ENCODE measurements at places on chromosomes 1 and 21.

GRCh38 chr1:232416026-232416568 is 213.8 kb downstream of the SIPA1L2 start:
- H3K36me3 ChIP-seq = no peaks in the 10 kb centered on the region
- H3K4me3 ChIP-seq = no peak overlapping the region
- DNase-seq = no peak
- H3K27ac ChIP-seq = no peak overlapping the region
- no peaks in the 10 kb centered on the region for H3K4me1 ChIP-seq

GRCh38 chr1:182128502-182128901 is 67.0 kb upstream of the ZNF648 start:
- no peaks in the 10 kb centered on the region for H3K36me3 ChIP-seq
- H3K4me1 ChIP-seq = no peaks in the 10 kb centered on the region
- peaks cover 22% of the 10 kb centered on the region for H3K27me3 ChIP-seq
- no peak overlapping the region for H3K4me3 ChIP-seq
- no peak for DNase-seq
- H3K27ac ChIP-seq = no peak overlapping the region

- no peaks in the 10 kb centered on the region for H3K27me3 ChIP-seq
- no peak for DNase-seq
- H3K36me3 ChIP-seq = no peaks in the 10 kb centered on the region
- H3K27ac ChIP-seq = no peak overlapping the region
- H3K4me1 ChIP-seq = no peaks in the 10 kb centered on the region
- no peak overlapping the region for H3K4me3 ChIP-seq
Measured at GRCh38 chr1:91851130-91852010, 34.6 kb downstream of the TGFBR3 start.

GRCh38 chr1:47179988-47180563 is 9.8 kb downstream of the PDZK1IP1 start:
- H3K4me1 ChIP-seq = peaks cover 46% of the 10 kb centered on the region
- H3K36me3 ChIP-seq = no peaks in the 10 kb centered on the region
- peak overlapping the region; percentile 31 for H3K4me3 ChIP-seq
- H3K27me3 ChIP-seq = no peaks in the 10 kb centered on the region

GRCh38 chr1:235112297-235113182 is 16.1 kb downstream of the TOMM20 start:
- H3K36me3 ChIP-seq = peaks cover 94% of the 10 kb centered on the region
- H3K4me3 ChIP-seq = no peak overlapping the region
- no peak for DNase-seq
- peak overlapping the region; percentile 79 for H3K27ac ChIP-seq
- H3K27me3 ChIP-seq = no peaks in the 10 kb centered on the region
- H3K4me1 ChIP-seq = peaks cover 16% of the 10 kb centered on the region

GRCh38 chr1:113615425-113615824 is 143.9 kb downstream of the PHTF1 start:
- H3K27me3 ChIP-seq = no peaks in the 10 kb centered on the region
- no peak overlapping the region for H3K4me3 ChIP-seq
- no peak overlapping the region for H3K27ac ChIP-seq
- no peaks in the 10 kb centered on the region for H3K4me1 ChIP-seq
